ENCODE measurements at places on chromosomes 16 and 17.
A peak's percentile ranks its signal among the peaks of the same experiment; 100 is the strongest.

- DNase-seq, result no peak
These were observed 1.7 kb downstream of the ACADVL start for GRCh38 chr17:7221278-7222092.

GRCh38 chr17:35089586-35090296 is 26.2 kb upstream of the RFFL start:
- DNase-seq, result peak; percentile 33

GRCh38 chr17:7887482-7888183 is 956 bp upstream of the CHD3 start:
- DNase-seq, result peak; percentile 98

DNA sequence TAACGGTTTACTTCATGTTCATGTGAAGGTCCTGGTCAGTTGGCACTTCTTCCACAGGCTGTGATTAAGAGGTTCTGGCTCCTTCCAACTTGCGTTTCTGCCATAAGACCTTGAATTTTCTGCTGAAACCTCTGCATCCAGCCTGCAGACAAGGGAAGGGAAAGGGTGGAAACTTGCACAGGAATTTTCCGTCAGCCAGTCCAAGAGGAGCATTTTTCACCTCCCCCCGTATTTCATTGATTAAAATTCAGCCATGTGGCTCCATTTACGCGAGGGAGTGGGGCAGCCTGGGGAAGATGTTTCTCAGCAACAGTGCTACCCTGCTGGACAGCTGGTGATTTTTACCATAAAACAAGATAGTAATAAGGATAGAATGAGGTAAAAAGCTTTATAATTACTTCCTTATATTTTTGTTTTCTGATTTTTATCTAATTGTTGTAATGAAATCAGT is 101.5 kb upstream of the SMIM36 start:
- no peak for DNase-seq

DNA sequence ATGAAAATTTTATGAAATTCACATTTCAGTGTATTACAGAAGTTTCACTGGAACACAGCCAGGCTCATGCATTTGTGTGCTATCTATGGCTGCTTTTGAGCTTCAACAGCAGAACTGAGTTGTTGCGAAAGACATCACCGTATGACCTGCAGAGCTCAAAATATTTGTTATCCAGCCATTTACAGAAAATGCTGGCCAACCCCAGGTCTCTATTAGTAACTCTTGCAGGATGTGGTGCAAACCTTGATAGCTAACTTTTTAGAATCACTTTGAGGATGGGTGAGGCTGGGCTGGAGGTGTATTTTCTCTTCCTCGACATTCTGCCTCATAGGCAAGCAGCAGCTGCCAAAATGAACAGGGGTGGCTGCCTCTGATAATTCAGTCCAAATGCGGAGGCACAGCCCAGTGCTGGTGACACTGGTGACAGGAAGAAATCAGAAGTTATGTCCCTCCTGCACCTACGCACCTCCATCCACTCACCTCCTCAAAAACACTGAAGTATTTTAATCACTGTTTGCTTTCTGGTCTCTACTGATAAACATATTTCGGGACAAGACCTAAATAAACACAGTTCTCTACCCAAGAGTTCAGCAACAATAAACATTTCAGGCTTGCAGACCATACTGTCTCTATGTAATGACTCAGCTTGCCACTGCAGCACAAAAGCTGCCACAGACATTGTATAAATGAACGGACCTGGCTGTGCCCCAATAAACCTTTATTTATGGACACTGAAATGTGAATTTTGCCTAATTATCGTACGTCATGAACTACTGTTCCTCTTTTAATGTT is 28.5 kb downstream of the ARHGAP17 start:
- DNase-seq, result peak; percentile 93

DNA sequence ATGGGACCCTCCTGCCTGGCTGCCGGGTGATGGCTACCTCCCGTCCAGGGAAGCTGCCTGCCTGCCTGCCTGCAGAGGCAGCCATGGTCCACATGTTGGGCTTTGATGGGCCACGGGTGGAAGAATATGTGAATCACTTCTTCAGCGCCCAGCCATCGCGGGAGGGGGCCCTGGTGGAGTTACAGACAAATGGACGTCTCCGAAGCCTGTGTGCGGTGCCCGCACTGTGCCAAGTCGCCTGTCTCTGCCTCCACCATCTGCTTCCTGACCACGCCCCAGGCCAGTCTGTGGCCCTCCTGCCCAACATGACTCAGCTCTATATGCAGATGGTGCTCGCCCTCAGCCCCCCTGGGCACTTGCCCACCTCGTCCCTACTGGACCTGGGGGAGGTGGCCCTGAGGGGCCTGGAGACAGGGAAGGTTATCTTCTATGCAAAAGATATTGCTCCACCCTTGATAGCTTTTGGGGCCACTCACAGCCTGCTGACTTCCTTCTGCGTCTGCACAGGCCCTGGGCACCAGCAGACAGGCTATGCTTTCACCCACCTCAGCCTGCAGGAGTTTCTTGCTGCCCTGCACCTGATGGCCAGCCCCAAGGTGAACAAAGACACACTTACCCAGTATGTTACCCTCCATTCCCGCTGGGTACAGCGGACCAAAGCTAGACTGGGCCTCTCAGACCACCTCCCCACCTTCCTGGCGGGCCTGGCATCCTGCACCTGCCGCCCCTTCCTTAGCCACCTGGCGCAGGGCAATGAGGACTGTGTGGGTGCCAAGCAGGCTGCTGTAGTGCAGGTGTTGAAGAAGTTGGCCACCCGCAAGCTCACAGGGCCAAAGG is 36.8 kb downstream of the NLRC5 start:
- no peak for DNase-seq

DNA sequence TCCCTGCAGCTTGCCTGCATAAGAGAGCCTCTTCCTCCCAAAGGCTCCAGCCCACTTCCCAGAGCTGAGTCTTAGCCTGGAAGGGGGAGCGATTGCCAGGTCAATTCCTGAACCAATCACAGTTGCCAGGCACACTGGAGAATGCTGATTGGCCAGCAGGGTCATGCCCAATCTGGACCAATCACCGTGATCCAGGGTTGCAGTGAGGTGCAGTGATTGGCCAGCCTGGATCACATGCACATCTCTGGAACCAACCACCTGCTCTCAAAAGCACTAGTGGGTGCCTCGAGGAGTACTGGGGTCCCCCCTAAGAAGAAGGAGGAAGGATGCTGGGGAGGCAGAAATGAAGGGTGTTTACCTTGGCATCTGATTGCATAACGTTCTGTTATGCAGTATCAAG is 18.4 kb downstream of the NAGPA start:
- DNase-seq, result no peak

GRCh38 chr17:51595826-51596398 is 335.6 kb downstream of the UTP18 start:
- DNase-seq, result no peak

GRCh38 chr17:72305472-72305871 is 184.7 kb downstream of the SOX9 start:
- no peak for DNase-seq

DNA sequence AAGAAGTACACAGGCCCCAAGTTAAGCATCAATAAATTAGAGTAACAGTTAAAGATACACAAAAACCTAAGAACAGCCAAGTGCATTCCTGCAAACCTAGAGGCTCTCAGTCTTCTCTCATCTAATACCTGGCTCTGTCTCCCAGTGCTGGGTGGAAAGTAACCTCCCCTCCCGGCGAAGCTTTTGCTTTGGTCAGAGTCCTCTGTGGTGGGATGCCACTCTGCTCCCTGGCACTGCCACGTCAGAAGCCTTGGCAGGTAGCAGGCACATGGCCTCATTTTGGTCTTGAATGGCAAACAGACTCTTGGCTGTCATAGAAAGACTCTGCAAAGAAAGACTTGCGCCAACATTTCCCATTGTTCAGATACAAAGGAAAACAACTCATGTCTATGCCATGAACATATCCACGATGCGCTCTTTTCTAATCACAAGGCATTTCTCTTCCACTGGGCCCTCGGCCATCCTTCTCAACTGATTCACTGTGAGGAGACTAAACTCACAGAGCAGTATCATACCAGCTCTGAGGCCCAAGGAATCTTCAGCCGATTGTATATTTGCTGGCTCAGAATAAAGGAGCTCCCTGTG is 21.2 kb downstream of the MTHFSD start:
- no peak for DNase-seq
